ENCODE measurements at places on chromosomes 16 and 17.

- DNase-seq: no peak
Measured at GRCh38 chr17:10135539-10136257, 62.7 kb downstream of the GAS7 start.

DNA sequence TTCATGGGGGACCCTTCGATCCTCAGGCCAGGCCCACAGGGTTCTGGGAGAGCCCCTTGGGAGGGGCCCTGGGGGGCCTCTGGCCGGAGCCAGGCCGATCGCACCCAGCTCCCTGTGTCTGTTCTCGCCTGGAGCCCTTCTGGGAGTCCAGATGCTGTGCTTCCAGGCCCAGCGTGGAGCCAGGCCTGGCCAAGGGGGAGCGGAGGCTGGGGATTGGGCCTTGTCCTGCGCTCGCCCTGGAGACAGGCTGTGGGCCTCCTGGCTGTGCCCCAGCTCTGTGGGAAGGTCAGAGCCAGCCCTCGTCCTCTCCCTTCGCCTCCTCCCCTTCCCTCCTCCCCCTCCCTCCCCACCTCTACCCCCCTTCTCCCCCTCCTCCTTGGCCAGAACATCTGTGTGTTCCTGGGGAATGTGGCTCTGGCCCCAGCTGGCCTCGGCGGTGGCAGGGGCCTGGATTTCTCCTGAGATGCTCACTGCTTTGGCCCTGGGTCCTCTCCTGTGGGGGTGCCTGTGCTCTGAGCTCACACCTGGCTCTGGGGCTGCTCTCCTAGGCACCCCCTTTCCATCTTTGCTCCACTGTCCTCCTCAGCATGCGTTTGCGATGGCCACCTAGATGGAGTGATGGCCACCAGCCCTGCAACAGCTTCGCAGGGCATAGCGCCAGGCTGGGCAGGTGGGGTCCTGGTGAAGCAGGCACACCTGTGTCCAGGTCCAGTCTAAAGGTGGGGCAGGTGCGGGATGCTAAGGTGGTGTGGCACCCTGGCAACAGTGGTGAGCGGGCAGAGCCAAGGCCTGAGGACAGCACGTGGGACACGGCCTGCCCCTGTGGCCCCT, 90.6 kb upstream of the CIBAR2 start:
- peak; percentile 67 for DNase-seq

DNA sequence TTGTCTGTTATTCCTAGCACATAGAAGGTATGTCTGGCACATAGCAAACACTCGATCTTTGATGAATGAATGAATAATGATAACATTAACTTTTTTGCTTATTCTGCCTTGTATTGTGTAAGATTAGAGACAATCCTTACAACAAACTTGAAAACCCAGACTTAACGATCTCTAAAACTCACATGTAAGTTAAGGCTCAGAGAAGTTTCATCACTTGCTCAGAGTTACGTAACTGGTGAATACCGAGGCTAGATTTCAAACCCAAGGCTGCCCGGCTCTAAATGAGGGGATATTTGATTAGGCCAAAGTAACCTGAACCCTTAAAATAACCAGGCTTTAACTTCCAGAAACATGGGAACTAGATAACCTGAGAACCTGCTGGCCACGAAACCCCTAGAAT, 22.3 kb downstream of the CAPNS2 start:
- no peak for DNase-seq

DNA sequence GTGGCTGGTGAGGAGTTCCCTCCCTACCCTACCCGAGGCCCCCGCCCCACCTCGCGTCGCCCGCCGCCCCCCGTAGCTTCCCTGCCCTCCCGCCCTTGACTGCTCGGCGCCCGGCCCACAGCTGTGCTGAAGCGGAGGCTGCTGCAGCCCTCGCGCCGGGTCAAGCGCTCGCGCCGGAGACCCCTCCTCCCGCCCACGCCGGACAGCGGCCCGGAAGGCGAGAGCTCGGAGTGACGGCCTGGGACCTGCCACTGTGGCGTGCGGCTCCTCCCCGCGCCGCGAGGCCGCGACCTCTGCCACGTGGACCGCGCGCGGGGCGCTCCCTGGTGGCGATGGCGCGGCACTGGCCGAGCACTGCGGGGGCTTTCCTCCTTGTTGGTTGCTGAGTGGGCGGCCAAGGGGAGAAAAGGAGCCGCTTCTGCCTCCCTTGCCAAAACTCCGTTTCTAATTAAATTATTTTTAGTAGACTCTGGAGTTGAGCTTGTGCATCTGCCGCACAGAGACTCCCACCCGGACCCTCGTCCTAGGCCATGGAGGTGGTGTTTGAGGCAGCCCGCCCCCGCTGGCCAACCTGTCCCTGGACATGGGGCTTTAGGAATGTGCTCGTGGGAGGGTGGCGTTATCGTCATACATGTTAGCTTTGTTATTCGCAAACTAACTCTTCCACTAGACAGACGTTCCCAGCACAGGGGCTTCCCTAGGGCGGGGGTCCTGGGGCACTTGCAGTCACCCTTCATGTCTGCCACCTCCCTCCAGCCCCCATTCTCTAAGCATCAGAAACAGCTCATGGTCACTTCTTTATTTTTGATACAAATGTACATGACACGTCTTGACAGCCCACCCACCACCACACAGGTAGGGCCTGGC, 4.4 kb downstream of the TP53I13 start:
- DNase-seq: no peak

- no peak for DNase-seq
Measured at GRCh38 chr16:15822957-15823356, 33.9 kb downstream of the MYH11 start.

DNA sequence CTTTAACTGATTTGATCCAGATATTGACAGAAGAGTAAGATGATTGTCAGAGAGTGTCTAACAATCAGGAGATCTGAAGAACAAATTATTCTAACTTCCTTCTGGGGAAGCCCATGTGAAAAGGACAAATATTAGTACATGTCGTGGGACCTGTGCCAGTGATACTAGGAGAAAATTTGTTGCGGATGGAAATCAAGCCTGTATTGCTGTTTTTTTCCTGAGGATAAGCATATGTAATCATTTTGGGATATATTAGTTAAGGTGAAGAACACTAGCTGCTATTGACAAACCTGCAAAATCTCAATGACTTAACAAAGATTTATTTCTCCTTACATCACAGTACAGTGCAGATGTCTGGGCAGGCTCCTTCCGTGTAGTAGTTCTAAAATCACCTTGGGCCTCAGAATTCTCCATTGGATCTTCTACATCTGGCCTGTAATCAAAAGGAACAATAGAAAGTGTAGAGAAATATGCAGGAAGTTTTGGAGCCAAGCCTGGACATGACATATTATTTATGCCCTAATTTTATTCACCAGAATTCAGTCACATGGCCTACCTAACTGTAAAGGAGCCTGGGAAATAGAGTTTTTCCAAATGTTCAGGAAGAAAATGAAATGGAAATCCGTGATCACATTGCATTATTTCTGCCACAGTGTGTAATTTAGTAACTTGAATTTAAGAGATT, 58.3 kb downstream of the CYB561 start:
- no peak for DNase-seq

DNA sequence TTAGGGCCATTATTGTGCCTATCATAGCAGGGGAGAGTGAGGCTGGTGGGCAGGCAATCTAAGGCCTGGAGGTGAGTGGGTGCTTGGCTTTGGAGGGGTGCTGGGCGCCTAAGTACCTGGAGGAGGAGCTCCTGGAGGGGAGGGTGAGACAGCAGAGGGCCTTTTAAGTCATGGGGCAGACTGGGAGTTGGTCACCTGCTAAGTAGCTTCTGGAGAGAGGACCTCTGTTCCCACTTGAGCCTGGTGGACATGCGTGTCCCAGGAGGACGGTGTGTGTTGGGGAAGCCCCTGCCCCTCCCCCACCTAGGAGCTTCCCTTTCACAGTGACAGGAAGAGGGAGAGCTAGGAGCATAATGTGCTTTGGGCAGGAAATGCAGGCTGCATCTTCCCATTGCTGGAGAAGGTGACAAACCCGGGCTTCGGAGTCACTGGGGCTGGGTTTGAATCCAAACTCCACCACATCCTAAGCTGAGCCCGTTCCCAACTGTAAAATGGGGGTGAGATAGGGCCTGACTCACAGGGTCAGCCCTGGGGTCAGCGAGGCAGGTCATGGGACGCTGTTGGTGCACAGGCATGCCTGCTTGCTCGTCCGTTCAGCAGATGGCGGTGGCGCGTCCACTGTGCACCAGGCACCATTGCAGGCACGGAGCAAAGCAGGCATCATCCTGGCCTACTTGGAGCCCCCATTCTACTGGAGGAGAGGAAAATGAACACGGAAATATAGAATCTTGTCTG, 37.9 kb downstream of the CMIP start:
- DNase-seq: no peak

- DNase-seq: no peak
Measured at GRCh38 chr17:79045842-79046196, 21.9 kb downstream of the C1QTNF1 start.

DNA sequence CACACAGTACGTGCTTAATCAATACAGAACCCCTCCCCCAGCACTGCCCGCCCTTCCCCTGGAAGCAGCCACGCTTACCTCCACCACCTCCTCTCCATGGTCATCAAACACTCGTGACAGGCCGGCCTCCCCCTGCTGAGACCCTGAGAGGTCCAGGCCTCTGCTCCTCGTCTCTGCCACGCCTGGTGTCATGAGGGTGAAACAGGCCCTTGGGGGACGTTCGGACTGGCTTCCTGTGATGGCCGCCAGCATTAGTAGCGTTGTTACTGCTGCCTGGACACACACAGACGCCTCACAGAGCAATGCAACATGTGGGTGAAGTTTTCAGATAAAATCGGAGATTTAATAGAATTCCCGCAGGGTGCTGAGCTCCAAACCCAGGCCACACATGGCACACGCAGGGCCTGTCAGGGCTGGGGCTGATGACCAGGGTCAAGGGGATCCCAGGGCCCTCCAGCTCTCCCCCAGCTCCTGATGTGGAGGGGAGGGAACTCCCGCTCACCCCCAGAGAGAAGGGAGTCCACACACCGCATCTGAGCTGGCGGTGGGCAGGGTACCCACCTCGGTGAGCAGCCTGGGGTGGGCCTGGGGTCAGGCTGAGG, 15.9 kb upstream of the SLC38A10 start:
- DNase-seq: no peak

DNA sequence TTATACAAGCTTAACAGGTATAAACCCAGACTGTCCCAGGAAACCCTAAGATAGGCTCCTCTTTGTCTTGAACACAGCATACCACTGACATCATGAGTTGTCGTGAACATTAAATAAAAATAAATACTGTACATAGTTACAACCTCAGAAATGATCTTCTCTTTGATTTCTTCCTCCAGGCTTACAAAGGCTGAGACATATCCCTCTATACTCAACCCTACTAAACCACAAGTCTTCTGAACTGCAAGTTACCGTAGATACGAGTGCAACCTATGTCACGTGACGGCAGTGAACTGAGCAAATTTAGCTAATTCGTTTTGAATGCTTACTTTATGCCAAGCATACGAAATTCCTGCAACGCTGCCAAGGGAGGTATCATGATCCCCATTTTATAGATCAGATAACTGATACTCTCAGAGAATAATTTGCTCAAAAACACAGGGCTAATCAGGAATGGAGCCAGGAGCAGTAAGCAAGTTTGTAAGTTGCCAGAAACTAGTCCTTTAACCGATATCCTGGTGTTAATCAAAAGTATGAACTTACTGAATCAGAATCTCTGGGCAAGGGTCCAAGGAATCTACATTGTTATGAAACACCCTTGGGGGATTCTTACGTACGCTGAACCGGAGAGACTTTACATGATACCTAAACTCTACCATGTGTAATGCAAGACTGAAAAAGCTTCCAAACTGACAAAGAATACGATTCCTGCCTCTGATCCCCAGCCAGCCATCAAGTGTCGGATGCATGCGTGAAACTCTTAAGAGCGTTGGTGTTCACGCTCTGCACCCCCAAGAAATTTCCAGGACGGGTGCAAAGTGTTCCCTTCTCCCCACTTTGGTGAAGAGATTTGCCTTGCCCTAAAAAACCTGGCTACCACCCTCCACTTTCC, 106.2 kb downstream of the XYLT1 start:
- peak; percentile 99 for DNase-seq

DNA sequence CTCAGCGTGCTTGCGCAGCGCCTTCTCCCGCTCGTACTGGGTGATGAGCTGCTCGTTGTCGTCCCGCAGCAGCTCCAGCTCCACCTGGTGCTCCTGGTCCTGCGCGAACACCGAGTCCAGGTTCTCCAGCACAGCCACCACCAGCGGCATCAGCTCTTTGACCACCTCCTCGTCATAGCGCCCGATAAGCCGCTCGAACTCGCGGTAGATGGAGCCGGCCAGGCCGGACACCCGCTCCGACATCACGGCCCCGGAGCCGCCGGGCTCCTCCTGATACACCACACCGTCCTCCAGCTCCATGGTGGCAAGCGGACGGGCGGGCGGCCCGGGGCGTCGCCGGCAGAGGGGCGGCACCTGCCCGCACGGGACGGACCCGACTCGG, 320 bp downstream of the SPAG9 start:
- DNase-seq: no peak

DNA sequence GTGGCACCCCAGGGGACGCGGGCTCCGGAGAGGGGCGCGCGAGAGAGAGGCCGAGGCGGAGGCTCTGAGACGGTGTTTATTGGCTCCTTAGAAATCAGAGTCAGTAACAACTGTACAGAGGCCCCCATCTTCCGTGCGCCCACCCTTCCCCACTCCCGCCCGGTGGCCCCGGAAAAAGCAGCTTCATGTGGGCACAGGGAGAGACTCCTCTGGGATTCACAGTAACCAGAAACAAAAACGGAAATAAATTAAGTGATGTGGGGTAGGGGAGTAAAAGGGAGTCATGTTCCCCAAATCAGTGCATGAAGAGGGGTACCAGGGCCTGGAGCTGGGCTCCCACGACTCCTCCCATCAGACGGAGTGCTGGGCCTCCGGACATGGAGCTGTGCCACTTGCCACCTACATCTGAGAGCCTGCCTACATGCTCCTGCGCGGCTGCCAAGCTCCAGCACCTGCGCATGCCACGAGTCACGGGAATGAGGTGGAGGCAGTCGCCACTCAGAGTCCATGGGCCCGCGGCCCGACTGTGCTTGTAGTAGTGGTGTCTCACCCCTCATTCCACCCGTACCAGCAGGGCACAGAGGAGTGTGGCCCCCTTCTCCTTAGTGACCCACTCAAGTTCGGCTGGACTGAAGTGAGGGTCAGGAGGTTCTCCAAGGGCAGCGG, 543 bp upstream of the GPS2 start:
- no peak for DNase-seq

DNA sequence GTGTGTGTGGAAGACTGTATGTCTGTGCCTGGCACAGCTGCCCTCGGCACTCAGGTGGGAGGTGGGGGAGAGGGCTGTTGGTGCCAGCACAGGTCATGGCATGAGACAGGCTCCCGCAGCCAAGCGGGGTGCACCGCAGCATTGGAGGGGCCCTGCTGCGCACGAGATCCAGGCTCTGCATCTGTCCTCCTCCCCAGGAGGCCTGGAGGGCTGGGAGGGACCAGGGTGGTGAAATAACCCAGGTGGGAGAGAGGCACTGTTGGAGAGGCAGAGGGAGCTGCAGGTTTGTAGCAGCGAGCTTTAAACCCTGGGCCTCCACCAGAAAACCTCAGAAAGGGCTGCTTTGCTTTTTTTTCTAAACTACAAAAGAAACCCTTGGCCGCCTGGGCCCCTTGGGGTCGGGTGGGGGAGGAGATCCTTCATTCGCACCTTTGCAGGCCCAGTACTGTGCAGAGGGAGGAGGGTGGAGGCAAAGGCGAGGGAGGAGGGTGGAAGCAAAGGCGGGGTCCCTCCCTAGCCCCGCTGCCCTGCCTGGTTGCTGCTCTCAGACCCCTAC, 241.7 kb downstream of the SEC14L1 start:
- no peak for DNase-seq

- no peak for DNase-seq
Measured at GRCh38 chr17:38590988-38591758, 14.6 kb downstream of the SRCIN1 start.

GRCh38 chr17:71725811-71726210, 395.0 kb upstream of the SOX9 start:
- no peak for DNase-seq

- DNase-seq: no peak
Measured at GRCh38 chr17:63262751-63263476, 183.2 kb downstream of the CYB561 start.
